Kidney (tissue), 22 donors: ENCODE measurements at places on chromosomes 3 and 15. TPM values are rescaled to one million over a fixed set of nuclear protein-coding genes. Genes with fewer than 3 reads are reported as not detected.

- no peak for DNase-seq
Measured at GRCh38 chr15:66126031-66126441, 127.5 kb downstream of the MEGF11 start.

GRCh38 chr3:45153658-45154437 lies 7.7 kb upstream of the CDCP1 start:
- DNase-seq = no peak

GRCh38 chr15:78398076-78398825 lies 39.8 kb upstream of the IREB2 start:
- DNase-seq = no peak

The UNC45A gene
- 62.8 TPM for total RNA-seq

DNA sequence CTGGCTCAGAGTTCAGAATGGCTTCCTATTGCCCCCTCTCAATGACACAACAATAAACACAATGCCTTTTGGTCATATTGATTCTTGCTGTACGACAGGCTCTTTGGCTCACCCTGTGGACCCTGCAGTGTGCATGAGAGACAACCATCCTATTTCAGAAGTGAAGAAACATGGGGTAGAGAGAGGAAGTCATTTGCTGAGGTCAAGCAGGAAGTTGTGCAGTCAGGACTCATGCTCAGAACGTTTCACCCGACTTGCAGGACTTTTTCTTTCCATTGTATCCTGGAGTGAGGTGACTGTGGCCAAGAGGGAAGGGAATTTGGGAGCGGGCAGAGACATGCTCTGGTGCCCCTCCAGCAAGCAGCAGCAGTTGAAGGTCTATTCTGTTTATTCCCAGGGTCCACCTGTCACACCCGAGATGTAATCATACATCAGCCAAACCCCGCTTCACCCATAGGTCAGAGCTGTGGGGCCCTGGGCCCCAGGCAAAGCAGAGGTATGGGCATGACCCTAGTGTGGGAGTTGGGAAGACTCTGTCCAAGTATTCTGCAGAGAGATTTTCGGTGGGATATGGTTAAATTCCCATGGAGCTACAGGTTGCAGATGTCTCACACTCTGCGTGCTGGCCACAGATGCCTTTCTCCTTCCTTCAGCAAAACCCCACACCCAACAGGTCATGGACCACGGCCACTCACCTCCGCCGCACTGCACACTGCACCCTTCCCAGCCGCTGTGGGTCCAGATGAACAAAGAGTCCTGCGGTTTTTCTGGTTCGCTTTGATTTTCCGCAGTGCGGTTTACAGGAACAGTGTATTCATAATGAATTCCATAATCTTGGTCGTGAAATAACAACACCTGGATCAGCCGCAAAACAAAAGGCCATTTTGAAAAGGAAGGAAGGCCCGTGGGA lies 290.6 kb downstream of the ADAMTS17 start:
- DNase-seq = no peak

DNA sequence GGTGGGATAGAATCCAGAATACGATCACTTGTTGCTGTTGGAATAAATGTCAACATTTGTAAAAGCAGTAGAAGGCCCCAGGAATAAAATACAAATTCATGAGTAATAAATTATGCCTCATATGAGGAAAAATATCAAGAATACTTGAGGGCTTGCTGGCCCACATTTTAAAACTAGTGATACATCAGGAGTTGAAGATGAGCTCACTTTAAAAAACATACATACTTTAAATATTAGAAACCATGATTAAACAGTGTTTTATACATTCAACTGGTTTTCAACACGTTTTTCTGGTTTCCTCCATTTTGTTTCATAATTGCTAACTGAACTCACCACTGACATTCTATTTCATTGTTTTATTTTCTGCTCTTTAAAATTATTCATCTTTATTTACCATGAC lies 141.4 kb downstream of the TFG start:
- DNase-seq = no peak

- no peak for DNase-seq
Measured at GRCh38 chr3:159082519-159082918, 280.7 kb downstream of the MFSD1 start.

DNA sequence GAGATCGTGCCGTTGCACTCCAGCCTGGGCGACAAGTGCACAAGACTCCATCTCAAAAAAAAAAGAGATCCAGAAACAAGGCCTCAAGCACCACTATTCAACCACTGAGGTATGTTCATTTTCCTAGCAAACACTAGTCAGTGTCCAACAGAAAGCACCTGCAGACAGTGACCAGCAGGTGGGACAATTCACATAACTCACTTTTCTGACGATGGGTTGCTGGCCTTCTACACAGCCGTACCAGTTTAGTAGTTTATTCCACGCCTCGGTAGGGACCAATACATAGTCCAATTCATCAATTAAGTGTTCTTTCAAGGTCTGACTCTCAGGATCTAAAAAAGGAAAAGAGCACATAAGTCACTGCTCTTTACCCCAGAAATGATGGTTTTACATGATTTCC lies 12.4 kb downstream of the USP4 start:
- DNase-seq = no peak

DNA sequence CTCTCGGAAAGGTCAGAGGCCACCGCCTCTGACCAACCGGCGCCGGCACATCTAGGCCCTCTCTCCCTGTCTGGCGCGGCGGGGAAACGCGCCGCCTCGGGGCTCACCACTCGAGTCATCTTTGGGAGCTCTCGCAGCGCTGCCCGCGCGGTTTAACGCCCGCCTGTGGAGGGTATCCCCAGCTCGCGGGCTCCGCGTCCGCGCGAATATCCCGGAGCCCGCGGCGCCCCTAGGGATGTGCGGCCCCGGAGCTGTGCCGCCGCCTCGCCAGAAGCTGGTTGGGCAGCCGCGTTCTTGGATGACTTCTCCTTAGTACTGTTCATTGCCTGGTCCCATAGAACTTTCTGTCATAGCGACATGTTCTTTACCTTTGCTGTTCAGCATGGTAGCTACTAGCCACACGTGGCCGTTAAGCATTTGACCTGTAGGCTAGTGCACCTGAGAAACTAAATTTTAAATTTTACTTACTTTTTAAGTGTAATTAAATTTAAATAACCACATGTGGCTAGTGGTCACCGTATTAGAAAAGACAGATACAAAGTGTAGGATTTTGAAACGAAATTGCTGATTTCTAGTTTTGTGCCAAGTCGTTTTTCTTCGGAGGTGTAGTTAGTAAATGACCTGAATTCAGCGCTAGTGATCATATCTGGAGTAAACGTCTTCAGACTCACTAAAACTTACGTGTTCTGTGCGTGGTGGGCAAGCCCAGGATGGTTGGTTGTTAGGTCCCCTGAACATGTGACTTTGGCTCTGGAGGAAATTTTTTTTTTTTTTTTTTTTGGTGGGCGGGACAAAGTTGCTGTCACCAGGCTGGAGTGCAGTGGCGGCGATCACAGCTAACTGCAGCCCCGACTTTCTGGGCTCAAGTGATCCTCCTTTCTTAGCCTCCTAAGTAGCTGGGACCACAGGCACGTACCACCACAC lies 835 bp downstream of the ARIH2 start:
- DNase-seq = peak; percentile 80

GRCh38 chr15:100439514-100439913 lies 89.2 kb downstream of the CERS3 start:
- DNase-seq = peak; percentile 4

DNA sequence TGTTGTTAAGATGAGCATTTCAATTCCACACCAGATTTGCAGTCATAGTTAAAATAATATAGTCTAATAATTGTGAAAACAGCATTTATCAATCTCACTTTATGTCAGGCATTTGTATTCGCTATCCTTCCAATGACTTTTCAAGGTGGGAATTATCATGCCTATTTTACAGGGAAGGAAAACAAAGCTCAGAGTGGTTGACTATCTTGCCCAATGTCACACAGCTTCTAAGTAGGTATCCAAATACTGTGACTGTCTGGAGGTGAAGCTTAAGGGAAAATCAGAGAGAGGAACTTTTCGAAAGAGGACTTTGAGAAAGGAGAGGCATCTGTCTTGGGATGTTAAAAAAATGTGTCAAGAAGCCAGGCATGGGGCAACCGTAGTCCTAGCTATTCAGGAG lies 443.1 kb downstream of the FOXP1 start:
- no peak for DNase-seq

The CD200R1 gene
- 2.2 TPM for total RNA-seq

GRCh38 chr3:192543163-192543562 lies 184.2 kb downstream of the FGF12 start:
- no peak for DNase-seq

DNA sequence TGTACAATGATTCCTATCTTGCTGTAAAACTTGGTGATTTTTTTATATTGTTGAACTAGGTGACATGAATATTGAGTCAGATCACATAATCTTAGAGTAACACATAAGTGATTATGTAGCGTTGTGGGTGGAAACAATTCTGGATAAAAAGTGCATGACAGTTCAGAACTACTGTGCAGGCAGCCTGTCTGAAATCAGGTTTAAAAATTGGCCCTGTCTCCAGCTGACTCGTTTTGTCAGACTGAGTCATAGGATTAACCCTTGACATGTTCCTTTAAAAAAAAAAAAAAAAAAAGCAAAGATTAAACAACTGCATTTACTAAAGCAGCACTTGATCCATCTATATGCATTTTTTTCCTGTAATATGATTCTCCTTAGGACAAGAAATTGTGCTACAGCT lies 160.0 kb upstream of the CGNL1 start:
- no peak for DNase-seq

The SLC35G2 gene
- 5.4 TPM for total RNA-seq

GRCh38 chr15:65576664-65577063 lies 34.3 kb downstream of the INTS14 start:
- no peak for DNase-seq

- DNase-seq = no peak
Measured at GRCh38 chr3:69288161-69288895, 97.6 kb downstream of the FRMD4B start.

The SERF2 gene
- total RNA-seq = 788 TPM

DNA sequence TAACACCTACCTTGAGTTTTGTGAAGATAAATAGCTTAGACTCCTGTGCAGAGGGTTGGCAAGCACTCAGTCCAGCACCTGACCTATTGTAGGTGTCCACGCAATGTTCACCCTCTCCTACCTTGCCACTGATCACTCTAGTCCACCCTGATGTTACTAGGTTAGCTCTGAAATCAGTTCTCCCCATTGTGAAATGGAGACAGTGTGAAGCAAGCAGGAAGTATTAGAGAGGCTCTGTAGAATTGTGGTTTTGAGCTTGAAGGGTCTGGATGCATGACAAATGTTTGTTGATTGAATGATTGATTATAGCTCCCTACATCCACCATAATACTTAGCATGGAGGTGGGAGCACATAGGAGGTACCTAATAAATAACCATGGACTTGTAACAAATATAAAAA lies 199.7 kb downstream of the RPLP1 start:
- DNase-seq = no peak

The DUOXA2 gene
- total RNA-seq = not detected

DNA sequence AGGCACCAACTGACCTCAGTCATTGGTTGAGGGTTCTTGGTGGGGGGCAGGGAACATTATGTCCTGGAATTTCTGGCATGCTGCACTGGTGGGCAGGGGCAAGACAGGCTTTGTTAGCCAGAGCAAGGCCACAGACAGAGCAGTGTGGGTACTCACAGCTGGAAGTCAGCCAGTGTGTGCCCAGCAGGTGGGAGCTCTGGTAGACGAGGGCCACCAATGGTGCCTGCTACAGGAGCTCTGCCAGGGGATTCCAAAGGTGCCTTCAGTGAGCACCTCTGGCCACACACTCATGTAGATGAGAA lies 31.3 kb downstream of the CYP8B1 start:
- DNase-seq = no peak

DNA sequence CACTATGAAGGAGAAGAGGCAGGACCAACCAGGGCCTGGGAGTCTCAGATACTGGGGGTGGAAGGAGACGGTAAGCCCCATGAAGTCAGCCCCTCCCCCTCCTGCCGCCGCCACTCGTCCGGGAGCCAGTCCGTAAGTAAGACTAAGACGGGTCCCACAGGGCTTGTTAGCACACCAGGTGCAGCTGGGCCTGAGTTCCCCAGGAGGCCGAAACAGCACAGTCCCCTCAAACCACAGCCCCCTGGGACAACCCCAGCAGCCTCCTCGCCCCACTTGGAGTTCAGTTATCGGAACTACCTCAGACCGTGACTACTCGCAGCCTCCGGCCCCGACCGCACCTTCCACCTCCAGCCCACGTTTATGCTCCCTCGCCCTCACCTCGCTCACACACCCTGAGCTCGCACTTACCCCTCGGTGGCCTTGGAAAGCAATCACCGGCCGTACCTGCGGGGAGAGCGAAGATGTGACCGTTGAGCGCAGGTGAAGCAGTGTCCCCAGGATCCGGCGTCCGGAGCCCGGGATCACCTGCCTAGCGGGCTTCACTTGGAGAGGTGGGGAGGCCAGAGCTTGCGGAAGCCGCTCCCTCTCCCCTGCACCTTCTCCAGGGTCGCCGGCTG lies 557 bp downstream of the ELL3 start:
- peak; percentile 79 for DNase-seq

- DNase-seq = peak; percentile 81
Measured at GRCh38 chr3:13420045-13420830, at the start of gene NUP210. TSS of gene NUP210 (minus strand) at chr3:13420322. CDS start at chr3:13420226, 96 bp downstream.

The GOLGA8T gene
- not detected for total RNA-seq

The NT5DC2 gene
- total RNA-seq = 47.3 TPM

DNA sequence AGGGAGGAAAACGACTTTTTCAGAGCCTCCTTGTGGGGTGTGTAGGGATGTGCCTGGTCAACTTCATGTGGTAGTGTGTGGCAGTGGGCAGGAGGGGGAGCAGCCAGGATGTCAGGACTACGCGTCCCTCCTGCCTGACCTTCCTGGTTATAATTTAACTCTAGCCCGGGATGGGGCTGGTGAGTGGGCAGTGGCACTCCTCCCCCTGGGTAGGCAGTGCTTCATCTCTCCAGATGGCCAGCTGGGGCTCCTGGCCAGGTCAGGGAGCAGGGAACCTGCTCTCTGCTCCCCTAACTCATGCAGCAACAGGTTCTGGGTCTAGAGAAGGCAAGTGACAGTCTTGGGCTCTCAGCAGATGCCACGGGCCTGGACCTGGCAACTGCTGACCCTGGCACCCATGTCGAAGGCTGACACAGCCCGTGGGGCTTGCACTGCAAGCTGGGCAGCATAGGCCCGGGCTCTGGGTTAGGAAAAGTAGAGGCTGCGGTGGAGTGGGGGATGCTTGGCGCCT lies 2.6 kb downstream of the ITIH4 start:
- peak; percentile 66 for DNase-seq

DNA sequence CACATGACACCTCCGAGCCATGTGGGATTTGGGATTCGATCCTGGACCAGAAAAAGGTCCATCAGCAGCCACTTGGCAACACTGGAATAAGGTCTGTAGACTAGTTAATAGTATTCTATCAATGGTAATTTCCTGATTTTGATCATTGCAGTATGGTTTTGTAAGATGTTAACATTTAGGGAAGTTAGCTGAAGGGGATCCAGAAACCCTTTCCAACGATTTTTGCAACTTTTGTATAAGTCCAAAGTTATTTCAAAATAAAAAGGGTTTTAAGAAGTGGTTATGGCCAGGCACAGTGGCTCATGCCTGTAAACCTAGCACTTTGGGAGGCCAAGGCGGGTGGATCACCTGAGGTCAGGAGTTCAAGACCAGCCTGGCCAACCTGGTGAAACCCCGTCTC lies 10.2 kb downstream of the BDH1 start:
- no peak for DNase-seq

The ATP13A4 gene
- total RNA-seq = 3.7 TPM

GRCh38 chr3:36482256-36482655 lies 102.0 kb downstream of the STAC start:
- DNase-seq = no peak
